ENCODE measurements at places on chromosomes 6 and 20.

DNA sequence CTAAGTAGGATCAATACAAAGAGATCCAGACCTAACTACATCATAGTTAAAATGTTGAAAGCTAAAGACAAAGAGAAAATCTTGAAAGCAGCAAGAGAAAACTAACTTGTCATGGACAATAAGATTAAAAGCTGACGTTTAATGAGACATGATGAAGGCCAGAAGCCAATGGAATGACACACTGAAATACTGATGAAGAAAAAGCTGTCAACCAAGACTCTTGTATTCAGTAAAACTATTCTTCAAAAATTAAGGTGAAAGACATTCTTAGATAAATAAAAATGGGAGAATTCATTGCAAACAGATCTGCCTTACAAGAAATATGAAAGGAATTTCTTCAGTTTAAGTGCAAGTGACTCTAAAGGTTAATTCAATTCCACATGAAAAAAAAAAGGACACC, 145.9 kb upstream of the KCNK16 start:
- no peak for DNase-seq

GRCh38 chr6:105431226-105431625, 28.3 kb upstream of the PREP start:
- DNase-seq = peak; percentile 78

- no peak for DNase-seq
These were observed 505.9 kb upstream of the BTBD3 start for GRCh38 chr20:11411765-11412164.

DNA sequence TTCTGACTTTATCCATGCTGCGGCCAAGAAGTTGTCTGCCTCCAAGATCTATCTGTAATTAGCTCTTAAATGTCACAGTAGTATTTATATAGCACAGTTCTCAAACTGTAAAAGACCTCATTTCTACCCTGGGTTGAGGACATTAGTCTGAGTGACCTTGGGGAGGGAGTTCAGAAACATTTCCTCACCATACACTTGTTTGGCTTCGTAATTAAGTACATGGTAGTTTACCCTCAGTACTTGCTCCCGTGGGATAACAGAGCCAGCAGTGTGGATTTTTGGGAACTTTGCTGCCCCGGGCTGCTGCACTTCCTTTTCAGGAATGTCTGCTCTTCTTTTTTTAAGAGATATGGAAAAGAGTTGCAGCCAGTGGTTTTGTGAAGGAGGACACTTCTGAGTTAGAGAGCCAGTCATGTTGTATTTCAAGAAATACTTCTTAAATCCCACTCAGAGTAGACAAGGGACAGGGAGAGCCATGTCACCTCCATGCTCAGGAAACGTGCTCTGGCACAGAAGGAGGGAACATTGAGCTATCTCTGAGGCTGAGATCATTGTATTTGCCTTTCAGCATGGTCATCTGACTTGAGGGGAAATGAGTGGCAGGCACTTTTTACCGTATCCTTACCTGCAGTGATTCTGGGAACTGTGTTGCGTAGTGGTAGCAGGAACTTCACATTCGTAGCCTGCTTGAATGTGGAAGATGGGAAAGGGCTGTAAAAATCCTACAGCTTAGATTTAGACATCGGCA, 33.6 kb downstream of the RPRD1B start:
- DNase-seq = no peak

- DNase-seq = no peak
These were observed 3.4 kb downstream of the AHCY start for GRCh38 chr20:34299556-34300255.

DNA sequence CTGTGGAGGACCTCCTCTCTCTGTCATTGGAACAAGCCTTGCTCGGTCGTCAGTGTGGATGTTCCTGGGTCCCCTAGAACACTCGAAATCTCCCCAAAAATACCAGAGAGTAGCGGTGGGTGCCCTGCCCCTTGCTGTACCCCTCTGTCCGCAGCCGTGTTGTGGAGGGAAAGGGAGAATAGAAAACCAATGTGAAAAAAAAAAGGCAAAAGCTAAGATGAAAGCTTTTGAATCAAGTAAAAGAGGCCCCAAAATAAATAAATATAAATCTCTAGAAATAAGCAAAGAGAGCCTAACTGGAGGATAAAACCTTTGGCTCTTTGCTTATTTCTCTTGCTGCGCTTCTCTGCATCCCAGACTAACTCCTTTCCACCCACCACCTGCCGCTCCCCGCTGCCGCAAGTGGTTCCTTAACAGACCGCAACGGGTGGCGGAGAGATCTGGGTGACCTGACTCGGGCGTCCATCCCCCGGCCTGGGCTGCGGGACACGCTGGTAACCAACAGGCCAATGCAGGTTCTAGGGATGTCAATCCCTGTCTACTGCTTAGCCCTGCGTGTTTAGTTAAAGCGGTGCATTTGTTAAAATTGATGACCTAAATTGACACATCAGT, 110.0 kb downstream of the GPX5 start:
- peak; percentile 11 for DNase-seq
